ENCODE measurements at places on chromosomes 5 and 9.

DNA sequence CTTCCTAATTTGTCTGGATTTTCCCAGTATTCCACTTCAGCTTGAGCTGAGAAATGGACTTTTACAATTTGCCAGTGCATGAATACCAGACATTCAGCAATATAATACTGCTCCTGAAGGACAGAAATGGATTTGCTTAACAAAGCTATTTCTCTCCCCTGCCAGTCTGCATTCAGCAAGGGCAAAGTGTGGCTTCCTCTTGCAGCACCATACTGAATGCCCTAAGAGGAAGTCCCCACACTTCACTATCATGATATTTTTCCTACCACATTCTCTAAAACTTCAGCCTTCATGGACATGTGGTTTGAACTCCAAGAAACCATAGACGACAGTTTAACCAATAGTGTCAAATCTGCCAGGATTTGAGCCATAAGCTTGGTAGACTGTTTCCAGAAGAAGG is 19.8 kb upstream of the TLE4 start:
- no peak for DNase-seq

- no peak for DNase-seq
Measured at GRCh38 chr9:14203356-14204056, 110.4 kb downstream of the NFIB start.

GRCh38 chr9:129714511-129715061 is 38.3 kb downstream of the PTGES start:
- no peak for DNase-seq

DNA sequence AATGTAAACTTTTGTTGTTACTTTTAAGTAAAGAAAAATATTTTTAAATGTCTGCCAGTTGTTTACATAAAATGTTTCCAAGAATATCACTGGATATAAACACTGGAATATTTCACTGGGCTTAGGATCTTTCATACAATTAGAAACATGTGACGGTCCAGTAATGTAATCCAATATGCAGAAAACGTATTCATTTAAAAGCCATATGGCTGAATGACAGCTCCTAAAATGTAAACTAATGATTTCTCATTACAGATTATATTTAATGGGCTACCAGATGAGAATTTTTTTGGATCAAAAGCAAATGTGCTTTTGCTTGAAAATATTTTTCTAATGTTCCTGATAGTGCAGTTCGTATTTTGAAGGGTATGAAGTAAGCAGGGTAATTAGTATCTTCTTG is 124.3 kb downstream of the TTC39B start:
- no peak for DNase-seq

DNA sequence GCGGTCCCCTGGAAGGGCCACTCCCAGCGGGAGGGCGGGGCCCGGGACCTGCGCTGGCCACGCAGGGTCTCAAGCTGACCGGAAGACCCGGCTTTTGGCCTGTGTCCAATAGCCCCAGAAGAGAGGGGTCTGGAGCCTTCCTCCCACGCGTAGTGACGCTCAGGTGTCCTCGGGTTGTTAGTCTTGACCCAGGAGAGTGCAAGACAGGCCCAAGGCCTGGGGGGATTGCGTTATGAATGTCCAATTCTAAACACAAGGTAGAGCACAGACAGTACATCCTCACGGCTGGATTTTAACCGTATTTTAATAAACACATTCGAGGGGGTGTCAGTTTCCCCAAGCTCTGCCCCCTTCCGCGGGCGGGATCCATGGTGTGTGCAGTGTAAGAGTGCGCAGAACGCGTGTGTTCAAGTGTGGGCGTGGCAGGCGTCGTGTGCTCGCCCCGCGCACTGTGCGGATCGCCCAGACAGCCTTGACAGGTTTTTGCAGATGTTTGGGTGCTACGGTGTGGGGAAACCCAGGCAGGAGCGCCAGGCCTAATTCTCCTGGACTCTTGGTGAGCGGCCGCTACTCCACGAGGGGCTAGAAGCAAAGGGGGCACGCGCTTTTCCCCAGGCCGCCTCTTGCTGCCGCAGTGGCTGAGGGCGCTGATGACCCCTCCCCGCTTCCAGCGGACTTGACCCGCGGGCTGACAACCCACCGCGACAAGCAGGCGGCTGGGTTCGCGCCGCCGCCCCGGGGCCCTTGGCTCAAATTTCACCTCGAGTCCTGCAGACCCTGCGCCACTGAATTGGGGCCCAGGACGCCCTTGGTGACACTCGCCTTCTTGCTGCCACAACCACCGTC is 6.1 kb upstream of the DMRT3 start:
- no peak for DNase-seq

Measured in A549 (cell line).